CD4-positive, alpha-beta memory T cell (primary cell): ENCODE measurements at places on chromosomes 7 and 10. TPM values are rescaled to one million over a fixed set of nuclear protein-coding genes. Genes with fewer than 3 reads are reported as not detected.

- DNase-seq = no peak
These were observed 191.2 kb downstream of the PTPRN2 start for GRCh38 chr7:158396301-158396905.

DNA sequence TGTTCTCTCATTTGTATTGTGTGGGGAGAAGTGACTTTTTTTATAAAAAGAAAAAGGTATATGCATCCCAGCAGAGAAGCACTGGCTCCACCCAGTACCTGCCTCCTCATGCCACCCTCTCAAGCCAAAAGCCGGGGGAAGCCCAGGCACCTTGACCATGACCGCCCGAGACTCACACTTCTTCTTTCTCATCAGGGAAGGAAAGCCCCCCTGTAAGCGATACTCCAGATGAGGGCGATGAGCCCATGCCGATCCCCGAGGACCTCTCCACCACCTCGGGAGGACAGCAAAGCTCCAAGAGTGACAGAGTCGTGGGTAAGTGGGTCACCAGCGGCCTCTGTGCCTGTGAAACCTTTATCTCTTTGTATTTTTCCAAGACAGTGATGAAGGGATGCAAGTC is 22.9 kb downstream of the IKZF1 start:
- no peak for DNase-seq

- DNase-seq = peak; percentile 57
These were observed 24.8 kb upstream of the SLIT1 start for GRCh38 chr10:97210543-97210960.

- peak; percentile 3 for DNase-seq
These were observed 431.2 kb upstream of the IGFBP3 start for GRCh38 chr7:46352004-46352954.

DNA sequence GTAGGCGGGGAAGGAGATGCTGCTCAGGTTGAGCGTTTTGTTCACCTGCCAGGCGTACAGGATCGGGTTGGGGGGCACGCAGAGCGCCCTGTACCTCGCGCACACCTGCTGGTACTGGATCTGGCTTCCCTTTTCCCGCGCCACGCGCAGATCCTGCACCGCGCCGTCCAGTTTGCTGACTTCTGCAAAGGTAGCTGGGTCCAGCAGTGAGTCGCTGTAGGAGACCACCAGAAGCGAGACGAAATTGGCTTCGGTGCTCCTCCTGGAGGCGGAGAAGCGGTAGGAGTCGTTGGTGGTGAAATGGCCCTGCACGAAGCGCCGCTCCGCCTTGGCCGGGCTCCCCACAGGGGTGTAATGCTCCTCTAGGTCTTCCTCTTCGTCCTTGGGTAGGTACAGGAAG is 90.7 kb upstream of the RAB18 start:
- DNase-seq = no peak

GRCh38 chr7:140423501-140423900 is 19.6 kb downstream of the RAB19 start:
- no peak for DNase-seq

DNA sequence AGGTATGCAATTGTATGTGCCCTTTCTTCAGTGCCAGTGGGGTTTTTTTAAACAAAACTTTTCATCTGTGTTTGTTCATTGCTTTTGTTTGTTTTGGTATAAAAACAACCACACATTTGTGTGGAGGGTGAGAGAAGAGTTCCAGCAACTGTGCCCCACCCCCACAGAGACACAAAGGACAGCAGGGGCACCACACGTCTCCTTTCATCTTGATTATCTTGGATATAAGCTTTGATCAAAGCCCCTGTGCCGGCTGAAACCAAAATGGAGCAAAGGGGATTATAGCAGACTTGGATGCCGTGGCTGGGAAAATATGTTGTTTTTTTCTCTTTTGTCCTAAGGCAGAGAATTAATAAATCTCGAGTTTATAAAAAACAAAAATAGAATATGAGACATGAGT is 111.8 kb upstream of the RSU1 start:
- DNase-seq = no peak

DNA sequence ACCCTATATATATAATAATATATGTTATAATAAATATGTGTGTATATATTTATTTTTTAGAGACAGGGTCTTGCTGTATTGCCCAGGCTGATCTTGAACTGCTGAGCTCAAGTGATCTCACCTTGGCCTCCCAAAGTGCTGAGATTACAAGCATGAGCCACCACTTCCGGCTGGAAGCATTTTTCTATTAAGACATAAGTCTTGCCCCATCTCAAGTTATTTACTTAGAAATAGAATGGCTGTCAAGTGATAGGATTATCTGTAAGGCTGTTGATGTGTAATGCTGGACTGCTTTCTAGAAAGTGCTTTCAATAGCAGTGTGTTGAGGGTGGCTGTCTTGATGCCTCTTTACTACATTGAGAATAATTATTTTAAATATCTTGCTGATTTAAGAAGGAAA is 65.2 kb downstream of the ZMYND11 start:
- DNase-seq = no peak

DNA sequence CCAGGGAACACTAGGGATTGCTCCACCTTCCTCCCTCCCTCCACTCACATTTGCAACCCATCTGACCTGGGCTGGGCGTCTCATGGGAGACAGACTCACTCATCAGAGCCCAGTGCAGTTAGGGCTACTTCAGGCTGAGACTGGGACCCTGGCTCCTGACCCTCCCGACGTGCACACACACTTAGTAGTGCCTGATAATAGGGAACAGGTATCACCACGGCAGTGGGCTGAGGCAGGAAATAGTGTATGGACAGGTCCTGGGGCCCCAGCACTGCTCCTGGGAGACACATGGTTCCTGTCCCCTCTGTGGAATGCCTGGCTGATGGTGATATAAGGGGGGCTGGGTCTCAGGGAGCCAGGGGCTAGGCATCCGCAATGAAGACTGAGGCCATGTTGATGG is 14.3 kb downstream of the AQP1 start:
- no peak for DNase-seq

GRCh38 chr7:99121496-99122021 is 22.3 kb downstream of the SMURF1 start:
- no peak for DNase-seq

DNA sequence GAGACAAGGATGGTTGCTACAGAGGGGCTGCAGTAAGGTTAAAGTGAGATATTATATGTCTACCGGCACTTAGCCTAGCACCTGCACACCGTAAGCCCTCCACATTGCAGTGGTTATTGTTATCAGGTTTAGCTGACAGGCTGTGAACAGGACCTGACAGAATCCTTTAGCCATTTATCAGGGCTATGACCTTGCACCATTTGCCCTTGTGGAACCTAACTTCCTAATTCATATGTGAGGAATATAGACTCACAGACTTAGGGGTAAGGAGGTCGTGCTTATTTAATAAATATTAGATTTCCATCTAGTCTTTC is 10.1 kb downstream of the NCOA4 start:
- no peak for DNase-seq

- DNase-seq = no peak
These were observed 5.8 kb upstream of the STAMBPL1 start for GRCh38 chr10:88874281-88874680.

- DNase-seq = peak; percentile 11
These were observed 162.0 kb downstream of the KLF6 start for GRCh38 chr10:3622845-3623621.

DNA sequence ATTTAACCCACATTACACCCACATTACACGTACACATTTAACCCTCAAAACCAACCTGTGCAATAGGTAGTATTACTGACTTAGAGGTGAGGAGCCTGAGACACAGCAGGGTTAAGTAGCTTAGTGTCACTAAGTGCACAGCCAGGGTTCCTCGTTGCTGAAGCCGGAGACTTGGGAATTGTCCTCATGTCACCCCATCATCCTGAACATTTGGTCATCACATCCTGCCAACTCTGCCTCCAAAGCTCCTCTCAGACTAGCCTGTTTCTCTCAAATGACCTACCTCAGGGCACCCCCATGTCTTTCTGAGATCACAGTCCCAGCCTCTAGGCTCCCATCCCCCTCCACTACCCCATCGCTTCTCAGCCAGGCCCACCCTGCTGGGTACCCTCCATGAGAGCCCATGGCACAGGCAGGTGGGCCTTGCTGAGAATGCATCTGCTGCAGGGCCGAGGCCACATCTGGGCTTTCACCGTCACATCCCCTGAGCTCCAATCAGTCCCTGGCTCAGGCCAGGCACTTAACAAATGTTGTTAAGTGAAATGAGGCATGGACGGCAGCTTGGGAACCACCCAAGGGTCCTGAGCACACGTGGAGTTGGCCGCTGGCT is 21.1 kb upstream of the PCBD1 start:
- no peak for DNase-seq

DNA sequence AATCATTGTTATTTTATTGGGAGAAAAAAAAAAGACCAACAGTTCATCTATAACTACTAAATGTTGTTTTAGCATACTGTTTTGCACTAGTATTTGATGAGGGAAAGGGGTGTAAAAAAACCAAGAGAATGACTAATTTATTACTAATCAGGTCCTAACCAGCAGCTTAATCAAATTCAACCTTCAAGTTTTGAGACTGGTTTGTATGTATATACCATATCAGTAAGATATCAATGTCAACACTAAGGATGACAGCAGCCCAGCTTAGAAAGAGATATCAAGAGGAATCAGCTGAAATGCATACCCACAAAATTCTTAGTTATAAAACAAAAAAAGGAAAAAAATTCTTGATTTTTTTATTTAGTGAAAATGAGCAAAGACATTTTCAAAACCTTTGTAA is 122.6 kb downstream of the KMT2C start:
- DNase-seq = no peak

GRCh38 chr7:111082351-111082750 is 8.6 kb upstream of the LRRN3 start:
- DNase-seq = no peak

- no peak for DNase-seq
These were observed 31.8 kb upstream of the LSM8 start for GRCh38 chr7:118152149-118152548.

DNA sequence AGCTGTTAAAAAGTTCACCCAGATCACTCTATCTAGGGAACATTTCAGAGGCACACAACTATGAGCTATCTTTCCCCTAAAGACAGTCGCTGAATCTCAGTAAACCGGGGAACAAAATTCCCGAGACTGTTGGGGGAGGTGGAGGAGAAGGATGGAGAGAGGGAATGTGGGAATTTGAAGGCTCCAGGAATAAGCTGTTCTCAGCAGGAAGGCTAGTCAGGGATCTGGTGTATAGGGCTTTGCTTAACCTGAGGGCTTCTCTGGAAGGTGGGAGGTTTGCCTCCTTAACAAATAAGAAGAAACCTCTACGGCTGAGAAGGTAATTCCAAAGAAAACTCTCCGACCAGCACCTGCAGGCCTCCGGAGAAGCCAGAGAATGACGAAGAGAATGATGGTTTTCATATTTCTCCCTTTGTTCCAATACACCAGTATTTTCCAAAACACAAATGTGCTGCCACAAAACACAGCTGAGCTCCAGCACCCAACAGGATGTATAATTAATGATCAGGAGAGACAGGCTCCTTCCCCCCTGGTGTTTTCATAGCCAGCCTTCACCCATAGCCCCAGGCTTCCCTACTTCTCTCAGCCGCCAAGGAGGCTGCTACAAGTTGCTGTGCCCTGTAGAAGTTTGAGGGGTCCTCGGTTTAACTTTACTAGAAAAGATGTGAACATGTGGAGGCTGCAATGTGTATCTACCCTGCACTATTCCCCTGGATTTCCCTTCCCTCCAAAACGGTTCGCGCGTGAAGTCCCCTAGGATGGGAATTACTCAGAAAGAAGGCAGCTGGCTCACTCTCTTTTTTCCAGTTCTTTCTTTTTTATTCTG is 2.0 kb downstream of the KCNMA1 start:
- no peak for DNase-seq

GRCh38 chr7:8719102-8719501 is 285.7 kb downstream of the NXPH1 start:
- no peak for DNase-seq

DNA sequence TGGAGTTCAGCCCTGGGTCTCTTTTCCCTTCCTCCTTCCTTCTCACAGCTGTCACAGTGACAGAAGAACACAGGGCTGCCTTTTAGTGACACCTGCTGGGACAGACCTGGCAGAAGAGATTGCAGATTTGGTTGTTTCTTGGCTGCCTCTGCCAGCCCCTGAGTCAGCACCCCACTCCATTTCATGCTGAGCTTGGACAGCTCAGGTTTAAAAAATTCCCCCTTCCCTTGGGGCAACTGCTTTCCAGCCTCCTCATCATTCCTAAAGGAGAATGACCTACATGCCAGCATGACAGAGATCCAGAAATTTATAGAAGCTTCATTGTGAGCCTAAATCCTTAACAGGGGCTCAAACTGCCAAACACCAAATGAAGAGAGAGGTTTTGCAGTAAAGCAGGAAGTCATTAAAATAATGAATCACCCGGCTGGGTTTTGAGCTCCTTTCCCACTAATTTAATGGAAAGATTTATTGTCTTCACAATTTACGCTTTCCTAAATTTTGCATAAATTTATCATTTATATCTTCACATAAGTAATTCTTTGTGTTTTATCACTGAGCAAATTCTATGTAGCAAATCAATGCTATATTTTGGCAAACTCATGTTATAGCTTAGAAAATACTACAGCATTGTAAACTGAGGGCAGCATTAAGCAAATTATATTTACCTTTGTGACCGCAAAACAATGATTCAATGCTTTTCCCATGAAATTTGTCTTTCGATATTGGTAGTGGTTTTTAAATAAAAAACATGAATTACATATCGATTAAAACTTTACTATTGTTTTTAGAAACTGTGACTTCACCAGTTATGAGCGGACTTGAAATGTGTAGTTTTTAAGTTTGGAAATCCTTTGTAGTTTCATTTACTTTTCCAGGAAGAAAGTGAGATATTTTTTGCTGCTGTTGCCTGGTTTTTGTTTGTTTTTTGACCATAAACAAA is 399.5 kb upstream of the ANKRD30A start:
- DNase-seq = no peak

DNA sequence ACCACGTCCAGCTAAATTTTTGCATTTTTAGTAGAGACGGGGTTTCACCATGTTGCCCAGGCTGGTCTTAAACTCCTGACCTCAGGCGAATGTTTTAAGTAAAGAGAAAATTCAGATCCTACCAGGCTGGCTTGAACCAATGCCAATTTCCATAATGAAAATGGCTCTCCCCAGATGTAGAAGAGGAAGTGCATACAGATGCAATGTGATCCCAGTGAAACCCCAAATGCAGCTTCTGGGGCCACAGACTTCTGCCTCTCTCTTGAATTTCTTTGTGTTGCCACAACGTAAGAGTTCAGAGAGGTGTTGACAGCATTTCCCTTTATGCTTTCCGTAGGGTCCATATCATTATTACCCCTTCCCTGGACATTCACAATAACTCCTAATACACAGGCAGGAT is 29.6 kb upstream of the GOT1 start:
- no peak for DNase-seq

- no peak for DNase-seq
These were observed 79.9 kb downstream of the PRKAG2 start for GRCh38 chr7:151796871-151797537.

Gene IKZF1
- total RNA-seq = 479 TPM

Gene GCK
- not detected for total RNA-seq

Gene IGF2BP3
- total RNA-seq = not detected

Gene FOXK1
- 53.3 TPM for total RNA-seq

Gene TBATA
- total RNA-seq = not detected

Gene KNDC1
- total RNA-seq = 1.4 TPM

Gene LEP
- not detected for total RNA-seq

Gene TDRD1
- 0.41 TPM for total RNA-seq

Gene ACTL6B
- total RNA-seq = not detected

Gene HABP2
- not detected for total RNA-seq

Gene TAF6
- 61.6 TPM for total RNA-seq

Gene EBF3
- total RNA-seq = not detected

Gene SEMA3C
- total RNA-seq = 0.50 TPM

Gene PPP1R9A
- not detected for total RNA-seq
